ENCODE measurements at places on chromosomes 1 and 21.

DNA sequence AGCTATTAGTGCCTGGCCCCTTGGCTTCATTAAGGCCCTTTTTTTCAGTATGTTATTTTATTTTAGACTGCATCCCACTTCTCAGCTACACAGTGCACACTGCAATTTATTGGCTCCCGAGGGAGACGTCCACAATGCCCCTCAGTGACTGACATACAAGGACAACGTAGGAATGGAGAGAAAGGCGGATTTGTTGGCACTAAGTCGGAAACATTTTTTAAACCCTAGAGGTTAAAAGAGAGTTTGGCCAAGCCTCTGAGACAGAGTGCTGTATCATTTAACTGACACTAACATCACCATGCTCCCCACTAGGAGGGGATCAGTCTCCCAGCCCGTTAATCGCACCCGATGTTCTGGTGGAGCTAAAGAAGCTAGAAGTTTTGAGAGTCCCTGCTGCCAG lies 45.7 kb upstream of the FOXD3 start:
- no peak for DNase-seq

- no peak for DNase-seq
Observed at GRCh38 chr1:178684542-178685000, 40.5 kb upstream of the RALGPS2 start.

GRCh38 chr1:30146448-30146847 lies 576.9 kb downstream of the MATN1 start:
- no peak for DNase-seq

- DNase-seq = no peak
Observed at GRCh38 chr1:44660176-44660575, 14.1 kb downstream of the TMEM53 start.

GRCh38 chr1:154844297-154844681 lies 25.8 kb downstream of the KCNN3 start:
- no peak for DNase-seq

Data from stimulated activated CD4-positive, alpha-beta T cell treated with anti-CD3 and anti-CD28 coated beads, Interleukin-2, amount 100 ng/mL, for 24 hours (primary cell).